ENCODE measurements at places on chromosomes 7 and 10. TPM values are rescaled to one million over a fixed set of nuclear protein-coding genes. Genes with fewer than 3 reads are reported as not detected.

ZNF248 gene
- total RNA-seq: 9.7 TPM

DNA sequence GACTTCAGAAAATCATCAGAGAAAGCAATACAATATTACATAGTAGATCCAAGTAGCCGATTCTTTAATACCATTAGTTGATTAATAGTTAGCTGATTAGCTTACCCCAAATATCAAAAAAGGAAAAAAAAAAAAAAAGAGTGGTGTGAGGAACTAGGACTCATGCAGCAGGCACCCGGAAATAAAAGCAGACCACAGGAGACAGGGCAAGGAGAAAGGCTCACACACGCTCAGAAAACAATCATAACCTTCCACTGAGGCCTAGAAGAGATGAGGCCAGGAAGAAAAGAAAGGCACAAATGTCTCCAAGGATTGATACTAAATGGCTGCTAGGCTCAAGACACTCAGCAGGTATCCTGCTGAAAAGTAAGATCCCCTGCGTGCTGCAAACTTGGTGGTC lies 25.9 kb downstream of the TRDMT1 start:
- DNase-seq: no peak

- no peak for DNase-seq
These were observed 273.9 kb downstream of the RPS24 start for GRCh38 chr10:78307576-78307975.

- no peak for DNase-seq
These were observed 14.3 kb downstream of the INSIG1 start for GRCh38 chr7:155311826-155312537.

GRCh38 chr7:28729281-28729680 lies 228.8 kb downstream of the TRIL start:
- no peak for DNase-seq

All from H1 (cell line).